ENCODE measurements at places on chromosomes 1 and 21.

GRCh38 chr21:27219068-27219467 is 252.2 kb upstream of the ADAMTS5 start:
- DNase-seq, result no peak

GRCh38 chr1:178768423-178768822 is 43.4 kb downstream of the RALGPS2 start:
- DNase-seq, result no peak

- peak; percentile 87 for DNase-seq
Measured at GRCh38 chr1:201461645-201462441, 7.1 kb downstream of the PHLDA3 start.

- no peak for DNase-seq
Measured at GRCh38 chr1:235822685-235823084, 44.0 kb downstream of the LYST start.

GRCh38 chr21:34988139-34988538 is 61.0 kb downstream of the RUNX1 start:
- no peak for DNase-seq
